ENCODE measurements at places on chromosomes 2 and 18.

GRCh38 chr2:207497596-207497995, 32.2 kb upstream of the CREB1 start:
- no peak for DNase-seq

- no peak for DNase-seq
Measured at GRCh38 chr2:215290980-215291599, 20.8 kb upstream of the ATIC start.

- no peak for DNase-seq
Measured at GRCh38 chr2:241538838-241539615, 19.5 kb upstream of the BOK start.

GRCh38 chr2:229740279-229740678, 25.9 kb upstream of the DNER start:
- no peak for DNase-seq

GRCh38 chr2:231908584-231908983, 17.6 kb downstream of the NPPC start:
- no peak for DNase-seq

- DNase-seq, result no peak
Measured at GRCh38 chr2:226772389-226773179, 27.0 kb downstream of the IRS1 start.

DNA sequence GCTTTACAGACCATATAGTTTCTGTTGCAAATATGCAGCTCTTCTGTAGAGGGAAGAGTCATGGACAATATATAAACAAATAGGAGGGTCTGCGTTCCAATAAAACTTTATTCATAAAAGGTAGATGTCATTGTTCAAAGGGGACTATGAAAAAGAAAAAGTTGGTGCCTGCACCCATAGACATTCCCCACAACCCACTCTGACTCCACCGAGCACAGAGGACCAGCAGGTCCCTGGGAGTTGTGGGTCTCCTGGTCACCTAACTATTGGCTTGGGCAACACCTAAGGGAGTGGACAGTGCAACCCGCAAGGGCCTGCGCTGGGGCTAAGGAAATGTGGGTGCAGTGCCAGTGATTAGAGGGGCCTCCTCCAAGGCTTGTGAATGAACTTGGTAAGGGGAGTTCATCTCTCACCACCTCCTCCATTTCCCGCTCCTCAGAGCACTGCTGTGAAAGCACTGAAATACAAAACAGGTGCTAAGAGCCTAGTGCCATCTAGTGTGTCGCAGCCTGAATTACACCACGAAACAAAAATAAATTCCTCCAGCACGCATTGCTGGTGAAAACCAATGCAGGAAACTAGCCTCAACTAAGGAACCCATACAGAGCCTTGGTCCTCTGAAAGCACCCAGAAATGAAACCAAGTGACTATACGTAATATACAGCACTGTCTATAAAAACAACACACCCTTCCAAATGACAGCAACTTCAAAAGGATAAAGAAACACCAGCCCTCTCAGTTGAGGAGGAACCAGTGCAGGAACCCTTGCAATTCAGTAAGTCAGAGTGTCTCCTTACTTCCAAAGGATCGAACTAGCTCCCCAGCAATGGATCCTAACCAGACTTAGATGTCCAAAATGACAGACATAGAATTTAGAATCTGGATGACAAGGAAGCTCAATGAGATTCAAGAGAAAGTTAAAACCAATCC, 166.6 kb downstream of the RNF144A start:
- peak; percentile 49 for DNase-seq

GRCh38 chr2:15734674-15735483, 143.2 kb downstream of the DDX1 start:
- no peak for DNase-seq

DNA sequence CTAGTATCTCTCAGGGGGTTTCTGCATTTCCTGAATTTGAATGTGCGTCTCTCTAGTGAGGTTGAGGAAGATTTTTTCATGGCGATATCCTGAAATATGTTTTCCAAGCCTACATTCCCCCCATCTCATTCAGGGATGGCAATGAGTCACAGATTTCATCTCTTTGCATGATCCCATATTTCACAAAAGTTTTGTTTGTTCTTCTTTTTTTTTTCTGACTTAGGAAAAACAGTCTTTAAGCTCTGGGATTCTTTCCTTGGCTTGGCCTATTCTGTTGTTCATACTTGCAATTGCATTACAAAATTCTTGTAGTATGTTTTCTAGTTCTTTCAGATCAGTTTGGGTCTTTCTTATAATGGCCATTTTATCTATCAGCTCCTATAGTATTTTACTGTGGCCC, 136.5 kb downstream of the DSEL start:
- DNase-seq, result no peak

DNA sequence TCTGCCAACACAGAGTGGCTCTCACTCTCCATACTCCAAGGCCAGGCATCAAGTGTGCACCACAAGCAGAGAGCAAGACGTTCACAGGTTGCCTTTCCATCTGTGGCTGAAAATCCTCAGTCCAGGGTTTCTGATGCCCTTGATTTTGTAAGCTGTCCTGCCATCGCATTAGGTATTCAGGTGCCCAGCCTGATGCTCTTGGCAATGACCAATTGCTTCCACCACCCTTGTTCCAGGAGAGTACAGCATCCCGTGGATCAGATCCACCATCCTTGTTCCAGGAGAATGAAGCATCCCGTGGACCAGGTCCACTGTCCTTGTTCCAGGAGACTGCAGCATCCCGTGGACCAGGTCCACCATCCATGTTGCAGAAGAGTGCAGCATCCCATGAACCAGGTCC, 133.4 kb upstream of the GPC1 start:
- DNase-seq, result no peak

GRCh38 chr2:7207631-7208030, 290.4 kb downstream of the RNF144A start:
- DNase-seq, result no peak

Data from COR-L47 (cell line).